ENCODE measurements at places on chromosomes 16 and 17.
A peak's percentile ranks its signal among the peaks of the same experiment; 100 is the strongest.

GRCh38 chr16:88725609-88726407, 19.5 kb downstream of the CTU2 start:
- no peak for DNase-seq

GRCh38 chr17:57499648-57500049, 243.3 kb downstream of the MSI2 start:
- no peak for DNase-seq

DNA sequence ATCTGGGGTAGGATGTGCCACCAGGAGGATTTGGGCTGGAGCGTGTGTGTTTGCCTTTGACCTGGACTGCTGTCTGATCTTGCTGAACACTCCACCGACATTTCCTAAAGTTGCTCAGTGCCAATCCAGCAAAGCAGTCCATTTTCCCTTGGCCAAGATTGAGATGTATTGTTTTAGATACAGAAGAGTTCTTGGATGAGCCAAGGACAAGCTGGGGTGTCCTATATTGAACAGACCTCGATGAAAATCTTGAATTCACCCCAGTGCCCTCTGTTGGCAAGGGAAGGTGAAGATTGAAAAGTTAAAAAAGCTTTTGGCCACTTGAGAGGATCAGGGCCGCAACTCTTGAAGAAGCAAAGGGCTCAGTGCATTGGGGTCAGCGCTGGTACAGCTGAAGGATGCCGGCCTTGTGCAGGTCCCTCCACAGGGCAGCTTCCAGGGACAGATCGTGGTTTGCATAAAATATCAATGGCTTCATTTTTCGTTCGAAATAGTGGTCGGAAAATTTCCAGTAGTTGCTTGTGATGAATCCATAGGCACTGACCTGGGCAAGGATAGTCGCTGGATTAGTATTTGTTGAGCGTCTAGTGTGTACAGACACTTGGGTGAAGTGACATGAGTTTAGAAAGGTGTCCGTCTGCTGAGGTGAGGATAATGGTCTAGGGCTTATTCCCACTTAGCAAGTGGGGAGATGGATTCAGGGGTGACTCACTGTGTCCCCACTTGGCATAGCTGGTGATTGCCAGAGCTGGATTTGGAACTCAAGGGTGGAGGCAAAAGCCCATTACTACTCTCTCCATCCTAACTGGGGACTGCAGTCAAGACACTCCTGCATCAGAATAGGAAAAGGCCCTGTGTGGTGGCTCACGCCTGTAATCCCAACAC, 19.7 kb downstream of the ST6GALNAC2 start:
- DNase-seq: no peak

DNA sequence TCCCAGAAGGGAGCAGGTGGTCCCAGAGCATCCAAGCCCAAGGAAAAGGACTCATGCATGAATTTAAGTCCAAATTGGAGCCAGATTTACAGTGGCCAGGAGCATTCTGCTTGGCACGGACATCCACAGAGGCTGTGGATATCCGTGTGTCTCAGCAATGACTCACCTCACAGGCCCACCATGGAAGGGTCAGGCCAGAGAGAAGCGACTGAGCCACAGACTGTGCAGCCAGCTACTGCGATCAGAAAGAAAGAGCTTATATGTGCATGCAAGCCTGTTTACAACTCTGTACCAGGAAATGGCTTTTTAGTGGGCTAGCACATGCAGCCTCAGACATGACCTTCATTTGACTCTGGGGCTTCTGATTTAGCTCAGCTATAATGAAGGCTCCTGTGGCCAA, 231.0 kb downstream of the C16orf95 start:
- DNase-seq: no peak

GRCh38 chr16:84833144-84833500, 13.3 kb downstream of the CRISPLD2 start:
- DNase-seq: no peak

GRCh38 chr16:4945560-4946502, 8.9 kb upstream of the PPL start:
- DNase-seq: peak; percentile 78

DNA sequence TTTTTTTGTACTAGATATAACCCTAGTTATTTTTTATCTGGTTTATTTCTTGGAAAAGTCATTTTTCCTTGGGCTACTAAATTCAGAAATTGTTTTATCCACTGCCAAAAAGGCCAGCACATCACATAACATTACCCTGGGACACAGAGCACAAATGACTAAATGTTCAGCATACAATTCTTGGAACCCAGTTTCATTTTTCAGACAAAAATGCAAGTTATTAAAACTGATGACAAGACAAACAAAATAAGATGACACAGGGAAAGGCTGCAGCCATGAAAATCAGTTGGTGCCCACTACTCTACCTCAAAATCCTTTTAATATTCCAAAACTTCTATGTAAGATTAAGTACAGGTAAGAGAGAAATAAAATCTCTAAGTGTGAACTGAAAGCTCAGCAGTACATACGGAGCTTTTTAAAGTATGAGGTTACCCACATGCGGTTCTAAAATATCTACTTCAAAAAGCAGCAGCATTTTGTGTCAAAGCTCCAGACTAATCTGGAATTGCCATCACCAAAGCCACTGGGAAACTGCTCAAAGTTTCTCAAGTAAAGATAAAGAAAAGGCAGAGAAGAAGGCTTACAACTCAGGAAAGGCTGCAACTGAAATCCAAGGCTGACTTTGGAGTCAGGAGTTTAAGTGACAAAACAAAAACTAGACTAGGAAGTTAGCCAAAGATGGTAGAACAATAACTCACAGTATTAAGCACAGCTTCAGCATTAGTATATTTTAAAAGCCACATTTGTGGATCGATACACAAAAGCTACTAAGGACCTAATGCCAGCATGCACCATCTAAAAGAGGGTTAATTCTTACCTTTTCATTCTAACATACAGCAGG, 41.4 kb downstream of the AP1G1 start:
- DNase-seq: no peak

DNA sequence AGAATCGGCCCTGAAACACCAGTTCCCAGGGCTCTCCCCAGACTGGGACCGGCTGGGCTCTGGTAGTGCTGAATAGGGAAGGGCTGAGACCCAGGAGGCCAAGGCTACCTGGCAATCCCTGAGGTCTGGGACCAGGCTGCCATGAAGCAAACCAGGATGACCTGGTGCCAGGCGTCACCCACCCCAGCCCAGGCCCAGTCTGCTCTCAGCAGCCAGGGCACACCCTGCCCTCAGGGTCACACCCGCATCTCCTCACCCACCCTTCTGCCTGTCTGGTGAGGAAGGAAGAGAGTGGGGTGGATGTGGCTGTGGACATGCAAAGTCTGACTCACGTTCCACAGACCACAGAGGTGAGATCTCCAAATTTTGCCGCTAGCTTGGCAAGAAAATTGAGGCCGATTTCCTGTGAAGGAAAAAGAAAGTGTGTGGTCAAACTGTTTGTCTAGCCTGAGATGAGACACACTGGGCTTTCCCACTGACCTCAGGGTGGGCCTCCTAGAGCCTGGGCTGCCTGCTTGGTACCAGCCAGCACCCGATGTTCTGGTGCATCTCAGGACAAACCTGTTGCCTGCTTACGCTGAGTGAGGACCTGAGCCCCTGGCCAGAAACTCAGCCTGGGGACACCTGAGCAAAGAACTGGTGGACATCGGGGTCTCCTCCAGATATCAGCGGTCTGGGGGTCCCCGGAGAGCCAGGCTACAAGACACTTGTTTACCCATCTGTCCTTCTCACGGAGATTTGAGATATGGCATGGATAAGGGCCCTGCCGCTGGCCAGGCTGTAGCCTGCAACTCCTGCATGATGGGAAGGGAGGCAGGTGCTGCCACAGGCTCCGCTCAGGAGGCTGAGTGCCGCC, 6.3 kb upstream of the RAB37 start:
- peak; percentile 55 for DNase-seq

GRCh38 chr17:31521632-31522283, 130.3 kb downstream of the RAB11FIP4 start:
- no peak for DNase-seq

- no peak for DNase-seq
Observed at GRCh38 chr16:55091213-55091870, 160.7 kb downstream of the IRX5 start.

- DNase-seq: no peak
Observed at GRCh38 chr17:40356990-40357881, 7.3 kb downstream of the GJD3 start.

All from upper lobe of right lung (tissue), 1 donor.